Stimulated activated CD4-positive, alpha-beta T cell treated with anti-CD3 and anti-CD28 coated beads, Interleukin-2, amount 100 ng/mL, for 48 hours (primary cell): ENCODE measurements at places on chromosomes 7 and 10.
A peak's percentile ranks its signal among the peaks of the same experiment; 100 is the strongest.

- no peak for DNase-seq
These were observed 373.9 kb upstream of the NFE2L3 start for GRCh38 chr7:25777969-25778708.

- DNase-seq: no peak
These were observed 30.4 kb downstream of the MKRN1 start for GRCh38 chr7:140448781-140449480.

GRCh38 chr7:101589052-101589451 is 40.0 kb downstream of the MYL10 start:
- DNase-seq: no peak

- DNase-seq: no peak
These were observed 236.3 kb upstream of the FOXK1 start for GRCh38 chr7:4445777-4446176.

- no peak for DNase-seq
These were observed 235.0 kb upstream of the PTN start for GRCh38 chr7:137578541-137578940.

DNA sequence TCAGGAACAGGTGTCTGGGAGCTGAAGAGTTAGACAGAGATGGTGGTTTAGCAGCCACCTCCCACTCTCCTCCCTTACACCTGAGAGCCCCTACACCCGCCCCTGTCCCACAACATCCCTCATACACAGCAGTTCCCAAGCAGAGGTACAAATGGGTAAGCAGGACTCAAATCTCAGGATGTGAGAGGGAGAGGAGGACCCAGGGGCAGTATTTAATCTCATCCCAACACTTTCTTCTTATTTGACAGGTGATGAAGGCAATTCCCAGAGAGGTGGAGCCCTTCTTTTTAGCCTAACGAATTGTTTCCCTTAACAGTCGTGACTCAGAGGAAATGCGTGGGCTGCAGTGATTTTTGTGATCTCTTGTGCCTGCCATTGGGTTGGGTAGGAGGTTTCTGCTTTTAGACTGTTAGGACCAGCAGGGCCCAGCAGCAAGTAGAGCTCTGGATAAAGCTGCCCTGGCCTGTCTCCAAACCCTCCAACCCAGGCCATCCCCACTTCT is 191.3 kb downstream of the HECW1 start:
- peak; percentile 56 for DNase-seq

DNA sequence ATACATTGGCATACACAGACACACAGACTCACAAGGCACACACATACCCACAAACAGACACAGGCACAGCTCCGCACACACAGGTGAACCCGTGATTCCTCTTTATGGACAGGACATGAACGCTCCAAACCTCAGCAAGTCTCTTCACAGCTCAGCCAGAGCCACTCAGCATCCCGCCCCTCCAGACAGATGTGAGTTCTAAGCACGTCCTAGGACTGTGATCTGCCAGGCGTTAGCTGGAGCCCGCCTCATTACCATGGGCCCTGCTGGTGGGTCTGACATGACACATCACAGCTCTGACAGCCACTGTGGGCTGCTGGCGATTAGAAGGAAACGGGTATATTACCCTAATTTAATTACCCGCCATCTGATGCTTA is 176.7 kb upstream of the PPP2R2D start:
- no peak for DNase-seq

DNA sequence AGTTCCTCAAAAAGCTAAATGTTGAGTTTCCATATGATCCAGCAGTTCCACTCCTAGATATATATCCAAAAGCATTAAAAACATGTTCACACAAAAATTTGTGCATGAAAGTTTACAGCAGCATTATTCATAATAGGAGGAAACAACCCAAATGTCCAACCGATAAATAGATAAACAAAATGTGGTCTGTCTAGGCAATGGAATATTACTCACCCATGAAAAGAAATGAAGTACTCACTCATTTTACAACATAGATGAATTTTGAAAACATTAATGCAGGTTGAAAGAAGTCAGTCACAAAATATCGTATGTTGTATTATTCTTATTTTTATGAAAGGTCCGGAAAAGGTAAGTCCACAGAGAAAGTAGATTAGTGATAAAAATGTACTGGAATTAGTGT is 34.0 kb downstream of the BMPR1A start:
- DNase-seq: no peak
